ENCODE measurements at places on chromosomes 13 and 19.

- peaks cover 23% of the 10 kb centered on the region for H3K36me3 ChIP-seq
- no peaks in the 10 kb centered on the region for H3K27me3 ChIP-seq
- H3K4me3 ChIP-seq = no peak overlapping the region
- no peak for DNase-seq
Observed at GRCh38 chr13:100630555-100630954, 42.0 kb upstream of the GGACT start.

- no peak for DNase-seq
- H3K36me3 ChIP-seq = no peaks in the 10 kb centered on the region
- H3K4me3 ChIP-seq = no peak overlapping the region
- peaks cover 19% of the 10 kb centered on the region for H3K27me3 ChIP-seq
- H3K4me1 ChIP-seq = no peaks in the 10 kb centered on the region
Observed at GRCh38 chr13:26471807-26472206, 85.7 kb upstream of the WASF3 start.

- H3K4me3 ChIP-seq = no peak overlapping the region
- H3K4me1 ChIP-seq = peaks cover 18% of the 10 kb centered on the region
- no peak for DNase-seq
- no peaks in the 10 kb centered on the region for H3K27me3 ChIP-seq
- H3K36me3 ChIP-seq = no peaks in the 10 kb centered on the region
- no peak overlapping the region for H3K27ac ChIP-seq
Observed at GRCh38 chr13:77740097-77740735, 42.7 kb downstream of the SLAIN1 start.

GRCh38 chr19:30089086-30089665, 147.1 kb downstream of the URI1 start:
- H3K27ac ChIP-seq = no peak overlapping the region
- no peaks in the 10 kb centered on the region for H3K4me1 ChIP-seq
- peaks cover 22% of the 10 kb centered on the region for H3K27me3 ChIP-seq
- no peak overlapping the region for H3K4me3 ChIP-seq

GRCh38 chr19:44529536-44529935, at the start of gene CEACAM20:
TSS of gene CEACAM20 (minus strand) at chr19:44529675. CDS start at chr19:44529509, 166 bp downstream.
- H3K27ac ChIP-seq = no peak within 1 kb of the TSS
- H3K36me3 ChIP-seq = peaks cover 2% of the 10 kb centered on the region
- no peak within 1 kb of the TSS for H3K4me3 ChIP-seq
- DNase-seq = no peak
- H3K27me3 ChIP-seq = peaks cover 37% of the 10 kb centered on the region

GRCh38 chr13:71213252-71213821, 653.7 kb downstream of the DACH1 start:
- no peak overlapping the region for H3K27ac ChIP-seq
- no peaks in the 10 kb centered on the region for H3K27me3 ChIP-seq
- H3K4me1 ChIP-seq = no peaks in the 10 kb centered on the region
- H3K4me3 ChIP-seq = no peak overlapping the region
